ENCODE measurements at places on chromosomes 7 and 10.

- no peak for DNase-seq
Observed at GRCh38 chr7:10075866-10076265, 897.8 kb upstream of the PHF14 start.

- peak; percentile 76 for DNase-seq
Observed at GRCh38 chr7:120554960-120555571, 282.1 kb downstream of the KCND2 start.

- DNase-seq = no peak
Observed at GRCh38 chr10:18231480-18231879, 91.3 kb downstream of the CACNB2 start.

GRCh38 chr10:69318867-69319727 lies 40.8 kb downstream of the HK1 start:
- DNase-seq = peak; percentile 97

GRCh38 chr10:50544857-50545429 lies 78.8 kb downstream of the SGMS1 start:
- DNase-seq = no peak

GRCh38 chr7:155293721-155294510 lies 3.8 kb upstream of the INSIG1 start:
- DNase-seq = no peak

GRCh38 chr10:14656052-14656730 lies 118.5 kb downstream of the FAM107B start:
- DNase-seq = no peak

DNA sequence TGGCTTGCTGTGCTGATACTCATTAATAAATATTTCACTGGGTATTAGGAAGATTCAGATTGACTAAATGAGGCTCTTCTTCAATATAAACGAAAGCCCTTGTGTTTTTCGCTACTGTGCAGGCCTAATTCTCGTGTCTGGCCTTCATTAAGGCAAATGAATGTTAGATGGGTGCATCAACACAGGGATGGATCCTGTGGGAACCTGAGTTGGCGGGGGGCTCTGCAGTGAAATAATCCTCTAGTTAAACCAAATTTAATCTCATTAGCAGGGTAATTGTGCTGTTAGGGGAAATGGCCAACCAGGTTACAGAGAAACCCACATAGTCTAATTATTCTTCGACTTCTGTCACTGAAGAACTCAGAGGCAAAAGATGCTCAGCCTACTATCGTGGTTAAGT lies 325.8 kb upstream of the LRGUK start:
- DNase-seq = no peak

GRCh38 chr10:52951824-52952223 lies 179.2 kb upstream of the MBL2 start:
- DNase-seq = no peak

- no peak for DNase-seq
Observed at GRCh38 chr10:15744217-15744865, 24.6 kb upstream of the ITGA8 start.

DNA sequence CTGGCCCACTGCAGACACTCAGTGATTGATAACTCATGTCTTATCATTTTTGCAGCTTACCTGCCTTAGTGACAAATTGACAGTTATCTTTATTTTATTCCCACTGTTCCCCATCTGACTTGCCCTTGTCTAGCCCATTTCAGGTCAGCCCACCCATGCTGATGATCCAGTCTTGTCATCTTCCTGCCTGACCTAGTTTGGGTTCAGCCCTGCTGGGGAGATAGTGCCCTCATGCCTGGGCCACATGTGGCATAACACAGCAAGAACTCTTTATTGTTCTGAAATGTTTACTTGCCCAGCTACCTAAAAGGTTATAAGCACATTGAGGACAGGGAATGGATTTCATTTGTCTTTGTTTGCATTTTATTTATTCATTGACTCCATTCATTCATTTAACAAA lies 75.6 kb downstream of the ENTPD1 start:
- DNase-seq = no peak

Measured in osteoblast (primary cell).